ENCODE measurements at places on chromosomes 5 and 9.
A peak's percentile ranks its signal among the peaks of the same experiment; 100 is the strongest.

GRCh38 chr5:151257731-151258181 is 4.8 kb downstream of the GM2A start:
- no peak for ATAC-seq

DNA sequence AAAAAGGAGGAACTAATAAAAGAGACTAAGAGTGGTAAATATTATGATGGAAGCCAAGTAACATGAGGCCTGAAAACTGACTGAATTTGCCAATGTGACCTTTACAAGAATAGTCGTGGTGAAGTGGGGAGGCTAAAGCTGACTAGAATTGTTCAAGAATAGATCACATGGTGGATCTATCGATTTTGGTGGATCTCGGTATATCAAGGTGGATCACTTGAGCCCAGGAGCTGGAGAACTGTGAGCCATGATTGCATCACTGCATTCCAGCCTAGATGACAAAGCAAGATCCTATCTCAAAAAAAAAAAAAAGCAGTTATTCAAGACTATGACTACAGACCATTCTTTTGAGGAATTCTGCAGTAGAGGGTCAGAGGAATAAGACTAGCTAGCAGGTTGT is 15.1 kb downstream of the ERMP1 start:
- no peak for ATAC-seq

GRCh38 chr9:126373241-126373640 is 46.6 kb downstream of the MVB12B start:
- ATAC-seq = no peak

DNA sequence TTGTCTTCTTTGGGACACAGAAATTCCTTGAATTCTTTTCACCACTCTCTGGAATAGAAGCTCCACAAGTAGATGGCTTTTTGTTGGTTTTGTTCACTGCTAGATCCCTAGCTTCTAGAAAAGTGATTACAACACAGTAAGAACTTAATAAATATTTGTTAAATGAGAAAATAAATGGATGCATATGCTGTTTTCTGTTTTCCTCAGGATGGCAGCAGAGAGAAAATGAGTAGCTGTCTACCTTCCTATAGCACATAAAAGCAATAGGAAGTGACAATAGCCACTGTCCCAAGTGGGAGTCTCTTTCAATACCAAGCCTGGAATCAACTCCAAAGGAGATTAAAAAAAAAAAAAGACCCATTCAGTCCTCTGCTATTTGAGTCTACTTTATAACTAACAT is 100.6 kb upstream of the NREP start:
- ATAC-seq = no peak

DNA sequence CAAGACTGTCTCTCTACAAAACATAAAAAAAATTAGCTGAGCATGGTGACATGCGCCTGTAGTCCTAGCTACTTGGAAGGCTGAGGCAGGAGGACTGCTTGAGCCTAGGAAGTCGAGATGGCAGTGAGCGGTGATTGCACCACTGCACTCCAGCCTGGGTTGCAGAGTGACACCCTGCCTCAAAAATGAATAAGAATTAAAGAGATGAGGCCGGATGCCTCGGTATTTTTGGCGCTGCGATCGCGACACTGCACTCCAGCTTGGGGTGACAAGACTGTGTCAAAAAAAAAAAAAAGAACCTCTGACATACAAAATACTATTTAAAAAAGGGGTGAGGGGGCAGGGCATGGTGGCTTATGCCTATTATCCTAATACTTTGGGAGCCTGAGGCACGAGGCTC is 7.3 kb downstream of the GPBP1 start:
- ATAC-seq = peak; percentile 35

- no peak for ATAC-seq
These were observed 3.4 kb downstream of the SQSTM1 start for GRCh38 chr5:179823937-179824744.

- ATAC-seq = no peak
These were observed 4.8 kb upstream of the RFESD start for GRCh38 chr5:95641741-95642220.

- no peak for ATAC-seq
These were observed 105.5 kb downstream of the RICTOR start for GRCh38 chr5:38968665-38969064.

- ATAC-seq = no peak
These were observed 127.2 kb downstream of the AUH start for GRCh38 chr9:91234523-91234922.

DNA sequence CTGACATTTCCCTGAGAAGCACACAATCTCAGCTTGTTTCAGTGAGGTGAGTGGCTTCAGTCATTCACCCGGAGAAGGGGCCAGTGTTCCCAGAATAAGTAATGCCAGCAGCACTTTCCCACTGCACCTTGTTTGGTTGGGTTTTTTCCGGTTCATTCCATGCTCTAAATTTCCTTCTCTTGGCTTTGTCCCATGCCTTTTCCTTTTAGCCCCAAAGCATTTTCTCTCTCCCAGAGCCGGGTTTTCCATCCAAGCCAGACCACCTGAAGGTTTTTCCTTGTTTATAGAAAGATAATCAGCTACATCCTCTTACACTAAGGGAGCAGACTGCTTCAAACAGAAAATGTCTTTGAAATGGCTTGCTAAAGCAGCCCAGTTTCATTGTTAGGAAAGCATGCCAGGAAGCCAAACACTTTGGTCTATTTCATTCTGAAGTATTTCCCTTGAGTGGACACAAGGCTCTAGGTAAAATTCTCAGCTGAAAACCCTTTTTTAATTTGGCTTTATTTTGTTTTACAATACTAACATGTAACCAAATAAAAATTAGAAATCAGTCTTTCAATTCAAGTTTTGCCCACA is 501.6 kb downstream of the DTWD2 start:
- ATAC-seq = no peak

GRCh38 chr9:127611899-127612790 is at the start of gene STXBP1:
Gene STXBP1 (plus strand): TSS chr9:127612277. CDS start chr9:127612404, 127 bp downstream.
- ATAC-seq = peak; percentile 86

DNA sequence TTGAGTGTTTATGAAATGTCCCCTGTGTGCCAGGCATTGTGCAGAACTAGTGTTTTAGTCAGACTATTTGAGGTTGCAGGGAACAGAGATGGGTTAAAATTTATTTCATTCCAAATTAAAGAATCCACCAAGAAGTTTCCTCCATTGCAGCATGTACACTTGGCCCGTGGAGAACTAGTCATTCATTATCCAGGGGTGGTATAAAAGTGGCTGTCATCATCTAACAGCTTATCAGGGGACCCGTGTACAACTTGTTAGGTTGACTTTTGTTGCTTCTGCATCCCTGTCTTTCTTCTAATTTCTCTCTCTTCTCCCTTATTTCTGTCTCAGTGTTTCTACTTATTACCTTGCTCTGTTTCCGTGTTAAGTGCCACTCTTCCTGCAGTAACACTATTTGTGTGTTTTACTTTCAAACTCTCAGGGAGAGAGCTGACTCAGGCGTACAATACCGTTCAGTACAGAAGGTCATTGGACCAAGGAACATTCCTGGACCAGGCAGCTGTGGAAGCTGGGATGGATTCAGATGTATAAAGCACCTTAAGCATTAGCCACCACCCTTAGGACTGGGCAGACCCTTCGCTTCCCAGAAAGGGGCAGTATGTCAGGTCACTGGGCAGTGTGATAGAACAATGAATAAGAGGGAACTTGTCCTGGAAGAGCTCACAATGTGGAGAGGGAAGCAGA is 36.1 kb downstream of the MAP3K1 start:
- ATAC-seq = peak; percentile 17

GRCh38 chr9:85040821-85041465 is 371.4 kb downstream of the NTRK2 start:
- ATAC-seq = no peak

DNA sequence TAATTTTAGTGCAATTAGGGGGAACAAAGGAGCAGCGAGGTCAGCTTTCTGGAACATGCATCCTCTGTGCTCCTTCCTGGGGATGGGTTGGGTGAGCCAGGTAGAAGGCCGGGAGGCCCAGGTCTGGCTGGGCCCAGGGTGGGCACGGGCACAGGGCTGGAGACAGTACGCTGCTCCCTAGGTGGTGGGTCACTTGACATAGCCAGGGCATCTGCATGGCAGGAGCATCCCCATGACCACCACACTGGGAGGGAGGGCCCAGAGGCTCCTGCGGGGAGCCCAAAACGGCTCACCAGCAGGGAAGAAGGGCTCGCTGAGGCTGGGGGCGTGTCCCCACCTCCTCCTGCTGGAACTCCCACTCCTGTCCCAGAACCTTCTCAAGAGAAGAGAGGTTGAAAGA is 216.8 kb downstream of the NXNL2 start:
- no peak for ATAC-seq
